Tibial nerve (tissue), 4 donors: ENCODE measurements at places on chromosomes 3 and 15. TPM values are rescaled to one million over a fixed set of nuclear protein-coding genes. Genes with fewer than 3 reads are reported as not detected.

Gene ASB14
- not detected for total RNA-seq

DNA sequence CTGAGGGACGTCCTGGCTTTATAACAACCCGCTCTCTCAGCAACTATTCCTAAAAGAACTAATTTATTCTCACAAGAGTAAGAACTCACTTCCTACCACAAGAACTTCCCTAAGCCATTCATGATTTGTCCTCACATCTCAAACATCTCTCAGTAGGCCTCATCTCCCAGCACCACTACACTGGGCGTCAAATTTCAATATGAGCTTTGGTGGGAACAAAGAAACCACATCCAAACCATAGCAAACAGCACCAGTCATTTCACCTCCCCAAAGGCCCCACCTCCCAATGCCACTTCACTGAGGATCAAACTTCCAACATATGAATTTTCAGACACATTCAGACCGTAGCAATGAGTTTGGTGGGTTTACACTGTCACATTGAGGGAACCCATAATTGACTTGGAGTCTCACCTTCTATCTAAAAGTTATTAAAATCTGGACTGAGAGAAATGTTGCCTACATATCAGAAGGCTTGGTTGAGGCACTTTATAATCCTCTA is 116.4 kb upstream of the AGBL1 start:
- H3K27me3 ChIP-seq: no peaks in the 10 kb centered on the region
- H3K36me3 ChIP-seq: no peaks in the 10 kb centered on the region
- no peak overlapping the region for H3K4me3 ChIP-seq

DNA sequence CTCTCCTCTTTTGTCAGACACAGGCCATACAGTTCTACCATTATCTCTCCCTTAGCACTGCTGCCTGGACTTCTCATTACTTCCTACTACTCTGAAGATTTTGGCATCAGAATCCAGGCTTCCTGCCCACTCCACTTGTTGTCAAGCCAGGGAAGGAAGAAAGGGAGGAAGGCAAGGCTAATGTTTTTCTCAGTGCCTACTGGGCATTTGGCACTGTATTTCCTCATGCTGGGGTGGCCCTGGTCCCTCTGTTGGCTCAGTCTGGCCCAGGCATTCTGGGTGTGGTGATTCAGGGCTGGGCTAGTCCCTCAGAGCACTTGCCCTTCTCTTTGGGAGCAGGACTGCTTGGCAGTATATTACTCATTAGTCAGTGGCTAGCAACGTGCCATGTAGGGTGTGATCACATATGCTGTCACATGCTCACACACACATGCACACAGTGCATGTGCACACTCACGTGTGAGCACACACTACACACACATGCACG is 52.9 kb downstream of the BSN start:
- H3K27ac ChIP-seq: no peak overlapping the region
- no peaks in the 10 kb centered on the region for H3K4me1 ChIP-seq
- H3K4me3 ChIP-seq: no peak overlapping the region
- DNase-seq: no peak

Gene ARHGEF26
- 62.6 TPM for total RNA-seq

DNA sequence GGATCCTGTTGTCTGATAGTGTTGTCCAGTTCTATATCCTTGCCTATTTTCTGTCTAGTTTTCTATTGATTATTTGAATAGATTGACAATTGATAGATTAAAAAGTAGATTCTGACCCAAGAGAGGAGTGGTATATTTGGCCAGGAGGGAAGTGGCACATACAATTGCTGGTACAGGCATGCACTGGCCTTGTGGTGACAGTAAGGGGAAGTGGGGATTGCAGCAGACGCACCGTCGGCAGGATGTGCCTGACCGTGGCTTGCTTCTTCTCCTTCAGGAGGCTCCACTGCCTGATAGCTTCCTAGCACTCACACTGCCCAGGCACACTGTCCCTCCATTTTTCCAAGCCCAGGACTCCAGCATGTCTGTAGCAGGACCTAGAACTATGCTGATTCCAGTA is 10.5 kb downstream of the GABRG3 start:
- no peaks in the 10 kb centered on the region for H3K27me3 ChIP-seq
- DNase-seq: no peak
- no peak overlapping the region for H3K27ac ChIP-seq
